ENCODE measurements at places on chromosomes 6 and 20. TPM values are rescaled to one million over a fixed set of nuclear protein-coding genes. Genes with fewer than 3 reads are reported as not detected.

GRCh38 chr6:11684901-11685480, 93.6 kb downstream of the ADTRP start:
- H3K4me1 ChIP-seq: no peaks in the 10 kb centered on the region
- no peaks in the 10 kb centered on the region for H3K36me3 ChIP-seq
- H3K4me3 ChIP-seq: no peak overlapping the region
- H3K27me3 ChIP-seq: no peaks in the 10 kb centered on the region

DNA sequence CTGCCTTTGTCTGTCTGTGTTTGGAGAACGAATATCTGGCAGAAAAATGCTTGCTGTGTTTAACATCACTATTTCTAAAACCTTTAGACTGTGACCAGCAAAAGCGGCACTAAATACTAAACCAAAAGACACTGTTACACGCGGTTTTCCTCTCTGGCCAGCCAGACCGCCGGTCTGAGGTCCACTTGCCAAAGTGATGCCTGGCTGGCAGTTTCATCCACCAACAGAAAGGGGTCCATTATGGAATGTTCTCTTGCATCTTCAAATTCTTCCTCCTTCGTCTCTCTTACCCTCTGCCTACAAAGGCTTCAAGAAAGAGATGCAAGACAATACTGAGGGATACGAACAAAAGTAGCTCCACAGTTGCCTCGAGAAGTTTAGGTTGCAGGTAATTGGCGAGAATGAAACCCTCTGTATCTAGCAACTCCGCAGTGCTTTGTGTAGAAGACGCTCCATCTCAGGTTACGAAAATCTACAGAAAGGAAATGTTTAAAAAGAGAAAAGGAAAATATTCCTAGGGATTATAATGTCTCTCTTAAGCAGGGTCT, 176.6 kb downstream of the TRIM27 start:
- no peak for DNase-seq
- no peaks in the 10 kb centered on the region for H3K4me1 ChIP-seq
- no peaks in the 10 kb centered on the region for H3K27me3 ChIP-seq
- H3K4me3 ChIP-seq: no peak overlapping the region

DNA sequence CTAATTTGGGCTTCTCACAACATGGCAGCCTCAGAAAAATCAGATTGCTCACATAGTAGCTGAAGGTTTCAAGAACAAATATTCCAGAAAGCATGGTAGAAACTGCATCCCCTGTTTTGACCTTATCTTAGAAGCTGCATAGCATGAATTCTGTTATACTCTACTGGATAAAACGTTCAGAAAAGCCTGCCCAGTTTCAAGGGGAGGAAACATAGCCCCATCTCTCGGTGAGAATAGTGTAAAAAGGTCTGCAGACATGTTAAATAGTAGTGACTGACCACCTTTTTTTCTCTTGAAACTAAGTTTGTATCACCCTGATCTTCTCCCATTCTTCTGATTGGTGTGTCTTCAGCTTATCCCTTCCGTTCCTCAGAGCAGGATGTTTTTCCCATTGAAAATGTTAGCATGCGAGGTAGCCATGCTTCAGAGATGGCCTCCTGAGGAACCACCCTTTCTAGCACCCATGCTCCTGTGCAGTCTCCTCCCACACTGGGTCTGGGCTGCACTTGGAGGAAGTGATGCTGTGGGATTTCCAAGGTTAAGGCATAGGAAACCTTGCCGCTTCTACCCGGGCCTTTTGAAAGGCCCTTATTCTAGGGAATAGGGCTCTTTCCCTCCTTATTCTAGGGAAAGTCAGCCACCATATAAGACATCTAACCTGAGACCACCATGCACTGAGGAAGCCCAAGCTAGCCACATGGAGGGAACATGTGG, 50.1 kb downstream of the MARCKS start:
- H3K36me3 ChIP-seq: no peaks in the 10 kb centered on the region
- no peak for DNase-seq
- no peak overlapping the region for H3K27ac ChIP-seq
- H3K4me1 ChIP-seq: no peaks in the 10 kb centered on the region
- H3K27me3 ChIP-seq: no peaks in the 10 kb centered on the region

DNA sequence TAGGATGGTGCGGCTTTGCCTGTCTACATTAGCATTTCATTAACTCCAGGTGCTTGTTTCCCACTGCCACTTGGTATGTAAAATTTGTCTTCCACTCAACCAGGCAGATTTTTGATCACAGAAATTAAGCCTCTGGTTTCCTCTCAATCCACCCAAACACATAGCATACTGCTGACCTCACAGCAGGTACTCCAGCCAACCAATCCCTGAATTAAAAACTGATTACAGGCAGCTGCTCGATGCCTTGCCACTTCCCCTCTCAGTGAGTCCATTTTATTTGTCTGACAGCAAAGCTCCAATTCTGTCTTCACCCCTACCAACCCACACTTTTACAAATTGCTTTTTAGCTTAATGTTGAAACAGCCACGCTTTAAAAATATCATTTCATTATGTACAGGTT, 95.2 kb downstream of the PLCB1 start:
- no peaks in the 10 kb centered on the region for H3K36me3 ChIP-seq
- no peak overlapping the region for H3K27ac ChIP-seq
- no peaks in the 10 kb centered on the region for H3K4me1 ChIP-seq
- no peak for DNase-seq
- no peak overlapping the region for H3K4me3 ChIP-seq

GRCh38 chr20:61760321-61760720, 305.4 kb downstream of the TAF4 start:
- no peaks in the 10 kb centered on the region for H3K4me1 ChIP-seq
- no peaks in the 10 kb centered on the region for H3K27me3 ChIP-seq
- no peak overlapping the region for H3K27ac ChIP-seq
- DNase-seq: no peak
- no peak overlapping the region for H3K4me3 ChIP-seq

GRCh38 chr6:70415660-70416059, 2.4 kb downstream of the FAM135A start:
- H3K4me3 ChIP-seq: no peak overlapping the region
- H3K27ac ChIP-seq: no peak overlapping the region
- H3K4me1 ChIP-seq: peaks cover 7% of the 10 kb centered on the region
- DNase-seq: no peak
- H3K36me3 ChIP-seq: no peaks in the 10 kb centered on the region

- no peaks in the 10 kb centered on the region for H3K27me3 ChIP-seq
- no peak overlapping the region for H3K4me3 ChIP-seq
- H3K36me3 ChIP-seq: no peaks in the 10 kb centered on the region
- no peak overlapping the region for H3K27ac ChIP-seq
- DNase-seq: no peak
These were observed 95.7 kb downstream of the FILIP1 start for GRCh38 chr6:75397656-75398465.

Gene ANKRD66
- not detected for polyA plus RNA-seq

All from B cell (primary cell).